A673 (cell line): ENCODE measurements at places on chromosomes 3 and 15. TPM values are rescaled to one million over a fixed set of nuclear protein-coding genes. Genes with fewer than 3 reads are reported as not detected.

The ADGRG7 gene
- 2.4 and 2.7 TPM in 2 replicates for total RNA-seq

The SUSD5 gene
- 0.97 and 1.0 TPM in 2 replicates for total RNA-seq

The NEK10 gene
- total RNA-seq: 0.34 and 0.79 TPM in 2 replicates

The FGF12 gene
- 2.1 and 2.3 TPM in 2 replicates for total RNA-seq

The TMEM207 gene
- not detected in 2 replicates for total RNA-seq

The SATB1 gene
- 5.2 and 5.9 TPM in 2 replicates for total RNA-seq

The SLC28A2 gene
- total RNA-seq: not detected in 2 replicates

The TMOD3 gene
- 66.6 and 70.2 TPM in 2 replicates for total RNA-seq

The CASR gene
- not detected in 2 replicates for total RNA-seq

The ILDR1 gene
- total RNA-seq: not detected in 2 replicates

The CCR9 gene
- total RNA-seq: not detected in 2 replicates
